Spinal cord (tissue), 10 donors: ENCODE measurements at places on chromosomes 4 and X. TPM values are rescaled to one million over a fixed set of nuclear protein-coding genes. Genes with fewer than 3 reads are reported as not detected.

Gene CYLC1
- polyA plus RNA-seq = not detected

DNA sequence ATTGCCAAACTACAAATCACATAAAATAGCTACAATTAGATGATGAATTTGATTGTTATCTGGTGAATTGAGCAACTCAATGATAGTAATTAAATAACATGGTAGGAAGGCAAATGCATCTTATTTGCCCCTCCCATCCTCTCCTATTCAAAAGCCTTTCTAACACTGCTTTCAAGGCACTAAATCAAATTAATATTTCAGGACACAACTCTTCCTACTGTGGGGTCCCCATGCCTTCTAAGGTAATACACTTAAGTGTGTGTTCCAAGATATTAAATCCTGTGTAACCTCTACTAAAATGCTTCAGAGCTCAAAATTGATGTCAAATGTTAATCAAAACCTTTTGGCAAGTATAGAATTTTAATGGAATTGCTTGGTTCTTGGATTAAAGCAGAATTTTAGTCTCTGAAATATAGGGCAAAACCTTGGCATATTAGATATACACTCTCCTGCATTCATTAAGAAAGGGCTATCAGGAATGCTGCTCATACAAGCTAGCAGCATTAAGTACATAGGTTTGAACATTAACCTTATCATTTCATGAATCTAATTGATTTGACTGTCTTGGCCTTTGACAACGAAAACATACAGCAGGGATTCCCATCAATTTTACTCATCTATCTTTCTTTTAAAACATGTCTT is 371.8 kb upstream of the GALNTL6 start:
- DNase-seq = no peak

DNA sequence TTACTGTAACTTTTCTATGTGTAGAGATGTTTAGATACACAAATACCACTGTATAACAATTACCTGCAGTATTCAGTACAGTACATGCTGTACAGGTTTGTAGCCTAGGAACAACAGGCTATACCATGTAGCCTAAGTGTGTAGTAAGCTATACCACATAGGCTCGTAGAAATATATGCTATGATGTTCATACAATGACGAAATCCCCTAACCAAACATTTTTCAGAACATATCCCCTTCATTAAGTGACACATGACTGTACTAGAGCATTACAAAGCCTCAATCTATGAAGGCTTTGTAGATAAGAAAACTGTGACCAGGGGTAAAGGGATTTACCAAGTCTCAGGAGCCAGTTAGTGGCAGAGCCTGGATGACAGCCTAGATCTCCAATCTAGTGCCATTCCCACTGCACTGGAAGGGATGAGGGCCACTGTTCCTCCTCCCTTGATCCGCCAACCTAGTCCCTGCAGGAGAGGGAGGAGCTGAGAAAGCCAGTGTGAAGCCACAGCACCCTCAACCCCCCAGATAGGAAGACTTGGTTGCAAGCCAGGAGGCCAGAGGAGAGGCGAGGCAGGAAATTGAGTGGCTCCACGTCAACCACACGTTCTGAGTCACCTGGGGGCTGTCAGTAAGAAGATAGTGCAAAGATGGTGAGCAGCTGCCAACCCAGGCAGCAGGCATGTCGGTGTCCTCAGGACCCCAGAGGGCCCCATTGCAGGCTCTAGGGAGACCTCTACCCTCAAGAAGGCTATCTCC is 227.7 kb downstream of the BCOR start:
- no peak for DNase-seq

DNA sequence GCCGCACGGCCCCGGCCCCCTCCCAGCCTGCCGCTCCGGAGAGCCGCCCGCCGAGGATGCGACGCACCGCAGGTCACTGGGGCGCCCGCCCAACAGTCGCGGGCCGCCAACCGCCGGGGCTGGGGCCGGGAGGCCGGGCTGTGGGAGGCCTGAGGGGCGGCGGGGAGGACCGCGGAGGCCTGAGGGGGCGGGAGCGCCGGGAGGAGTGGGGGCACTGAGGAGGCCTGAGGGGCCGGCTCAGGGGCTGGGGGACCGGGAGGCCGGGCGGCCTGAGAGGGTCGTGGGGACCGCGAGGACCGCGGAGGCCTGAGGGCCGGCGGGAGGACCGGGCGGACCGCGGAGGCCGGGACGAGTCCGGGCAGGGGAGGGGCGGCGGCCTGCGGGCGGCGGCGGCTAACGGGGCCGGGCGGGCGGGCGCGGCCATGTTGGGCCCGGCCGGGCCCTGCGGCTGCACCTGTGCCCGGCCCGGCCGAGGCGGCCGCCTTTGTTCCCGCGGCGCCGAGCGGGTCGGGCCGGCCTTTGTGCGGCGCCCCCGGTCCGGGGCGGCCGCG is 353 bp downstream of the NSD2 start:
- no peak for DNase-seq

DNA sequence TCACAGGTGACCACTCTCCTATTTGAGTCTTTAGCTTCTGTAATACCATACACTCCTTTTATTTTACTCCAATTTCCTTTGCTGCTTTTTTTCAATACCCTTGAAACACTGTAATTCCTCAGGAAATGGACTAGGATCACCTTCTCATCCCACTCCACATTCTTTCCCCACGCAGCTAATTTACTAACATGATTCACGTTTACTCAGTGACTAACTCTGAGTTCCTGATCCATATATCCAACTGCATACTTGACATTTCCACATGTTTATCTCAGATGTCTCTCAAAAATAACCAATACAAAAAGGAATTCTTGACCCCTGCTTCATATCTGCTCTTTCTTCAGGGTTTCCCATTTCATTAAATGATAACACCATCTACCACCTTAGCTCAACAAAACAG is 19.9 kb downstream of the RPS6KA6 start:
- DNase-seq = no peak

Gene MAP7D2
- polyA plus RNA-seq = 38.5 TPM

GRCh38 chr4:41175794-41176193 is 38.5 kb downstream of the APBB2 start:
- no peak for DNase-seq

DNA sequence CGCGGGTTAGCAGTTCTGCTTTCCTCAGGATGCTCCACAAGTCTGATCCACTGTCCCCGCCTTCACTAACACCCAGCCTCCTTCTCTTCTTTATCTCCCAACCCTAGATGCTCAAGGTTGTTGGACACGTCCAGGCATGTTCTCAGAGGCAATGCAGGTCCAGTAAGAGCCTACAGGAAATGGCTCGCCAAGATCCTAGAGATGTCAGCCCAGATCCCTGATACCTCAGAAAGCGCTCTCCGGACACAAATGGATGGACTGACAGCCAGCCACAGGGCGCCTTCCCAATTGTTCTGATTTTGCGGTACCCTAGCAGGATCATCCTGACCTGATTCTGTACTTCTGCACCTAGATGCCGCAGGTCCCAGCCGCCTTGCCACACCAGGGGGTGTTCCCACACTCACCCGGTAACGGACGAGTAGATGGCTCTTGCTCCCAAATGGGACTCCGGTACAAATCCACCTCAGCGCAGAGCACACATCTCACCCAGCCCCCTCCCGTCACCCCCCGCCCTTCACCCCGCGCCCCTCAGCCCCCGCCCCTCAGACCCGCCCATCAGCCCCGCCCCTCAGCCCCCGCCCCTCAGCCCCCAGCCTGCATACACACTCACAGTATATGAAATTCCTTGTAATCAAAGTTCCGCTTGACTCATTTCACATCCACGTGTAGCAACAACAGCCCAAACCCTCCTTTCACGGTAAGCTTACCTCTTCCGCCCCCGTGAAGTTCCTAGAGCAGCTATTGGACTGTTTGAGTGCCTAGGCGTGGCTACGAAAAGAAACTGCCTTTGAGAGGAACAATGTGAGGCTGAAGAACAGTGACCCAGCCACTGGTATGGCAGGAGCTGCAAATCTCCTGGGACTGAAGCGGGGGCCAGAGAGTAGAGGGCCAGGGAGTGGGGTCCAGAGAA is at the start of gene EDA2R:
EDA2R (minus strand) TSS at position 488 of the 910 bp plus-strand sequence. CDS start 23,058 bp downstream, outside the sequence.
- no peak for DNase-seq

Gene RBMXL3
- not detected for polyA plus RNA-seq

DNA sequence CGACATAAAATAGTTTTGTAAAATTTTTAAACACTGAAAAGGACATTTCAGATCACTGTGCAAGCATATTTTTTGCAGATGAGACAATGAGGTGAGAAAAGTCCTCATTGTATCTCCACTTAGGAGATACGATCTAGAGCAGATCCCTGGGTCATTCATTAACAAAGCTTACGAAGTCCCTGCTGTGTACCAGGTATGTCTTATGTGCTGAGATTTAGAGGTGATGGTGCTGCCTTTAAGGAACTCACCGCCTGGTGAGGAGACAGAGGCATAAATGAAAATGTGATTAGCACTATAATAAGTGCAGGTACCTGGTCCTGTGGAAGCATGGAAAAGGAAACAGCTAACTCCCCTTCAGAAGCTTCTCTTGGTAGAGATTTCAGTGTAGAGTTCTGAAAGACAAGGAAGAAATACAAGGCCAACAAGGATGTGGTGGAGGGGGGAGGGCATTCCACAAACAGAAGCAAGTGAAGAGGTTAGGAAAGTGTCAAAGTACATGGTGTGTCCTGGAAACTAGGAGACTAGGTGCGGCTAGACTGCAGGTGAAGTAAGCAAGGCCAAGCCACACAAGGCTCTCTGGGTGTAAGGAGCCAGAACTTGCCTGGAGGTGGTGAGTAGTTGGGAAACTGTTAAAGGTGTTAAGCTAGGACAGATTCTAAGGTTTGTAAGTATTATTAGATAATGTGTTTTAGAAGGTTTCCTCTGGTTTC is 1.5 kb upstream of the NDNF start:
- DNase-seq = no peak

Gene RPA4
- polyA plus RNA-seq = not detected

Gene SLC16A2
- polyA plus RNA-seq = 53.3 TPM

- DNase-seq = no peak
Measured at GRCh38 chr4:183438458-183439113, 5.8 kb upstream of the CDKN2AIP start.

DNA sequence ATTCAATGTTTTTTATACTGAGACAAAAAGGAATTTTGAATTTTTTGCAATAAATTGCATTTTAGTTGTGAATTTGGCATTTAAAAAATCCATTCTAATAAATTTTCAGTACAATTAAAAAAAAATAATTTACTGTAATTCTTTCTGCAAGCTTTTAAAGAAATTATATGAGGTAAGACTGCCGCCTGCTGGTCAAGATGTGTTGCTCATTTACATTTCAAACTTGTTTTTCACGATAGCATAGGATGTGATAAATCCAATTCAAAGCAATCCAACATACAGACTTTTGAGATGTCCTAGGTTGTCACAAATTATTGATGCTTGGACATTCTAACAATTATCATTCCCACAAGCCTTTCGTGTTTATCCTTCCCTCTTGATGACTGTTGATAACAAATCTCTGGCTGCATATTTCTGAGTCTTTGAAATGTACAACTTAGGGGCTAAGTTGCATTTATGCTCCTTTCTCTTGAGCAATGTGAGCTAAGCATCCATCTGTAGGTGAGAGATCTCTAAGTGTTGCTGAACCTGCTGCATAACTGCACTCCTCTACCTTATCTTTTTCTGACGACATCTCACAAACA is 21.7 kb upstream of the MFAP3L start:
- peak; percentile 94 for DNase-seq

Gene ALAS2
- 11.0 TPM for polyA plus RNA-seq

GRCh38 chr4:4952273-4952672 is 67.0 kb downstream of the CYTL1 start:
- DNase-seq = no peak

DNA sequence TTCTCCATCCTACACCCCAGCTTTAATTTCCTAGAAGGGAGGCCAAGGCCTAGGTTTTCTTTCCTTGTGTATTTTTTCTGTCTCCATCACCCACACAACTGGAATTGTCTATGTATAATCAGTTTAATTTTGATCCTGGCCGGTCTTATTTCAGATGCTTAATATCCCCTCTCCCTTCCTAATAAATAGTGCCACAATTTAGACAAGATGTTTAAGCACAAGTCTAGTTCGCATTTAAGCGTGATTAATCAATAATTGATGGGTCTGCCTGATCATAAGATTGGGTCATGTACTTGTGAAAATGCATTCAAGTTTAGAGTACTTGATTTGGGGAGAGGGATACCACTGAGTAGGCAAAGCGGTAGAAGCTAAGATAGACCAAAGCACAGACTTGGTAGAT is 2.4 kb downstream of the BMP2K start:
- DNase-seq = no peak

DNA sequence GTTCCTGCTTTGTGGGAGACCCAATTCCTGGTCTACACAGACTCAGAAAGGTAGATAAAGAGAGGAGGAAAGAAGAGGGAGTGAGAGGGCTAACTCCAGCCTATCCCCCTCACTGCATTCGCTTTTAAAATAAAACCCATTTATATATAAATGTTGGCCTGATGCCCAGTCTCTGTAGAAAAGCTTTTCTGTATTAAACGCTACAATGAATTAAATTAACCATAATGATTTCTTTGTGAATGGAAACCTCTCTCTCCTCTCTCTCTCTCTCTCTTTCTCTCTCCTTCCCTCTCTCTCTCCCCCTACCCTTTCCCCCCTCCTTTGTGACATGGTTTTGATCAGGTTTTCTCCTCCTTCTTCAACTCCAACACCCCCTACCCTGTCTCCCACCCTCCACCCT is 34.8 kb downstream of the PJA1 start:
- peak; percentile 65 for DNase-seq

Gene SULT1B1
- polyA plus RNA-seq = 1.2 TPM

Gene RIBC1
- 5.4 TPM for polyA plus RNA-seq

Gene SSX4
- polyA plus RNA-seq = not detected

Gene SATL1
- polyA plus RNA-seq = 1.5 TPM

Gene HPSE
- polyA plus RNA-seq = 6.6 TPM

DNA sequence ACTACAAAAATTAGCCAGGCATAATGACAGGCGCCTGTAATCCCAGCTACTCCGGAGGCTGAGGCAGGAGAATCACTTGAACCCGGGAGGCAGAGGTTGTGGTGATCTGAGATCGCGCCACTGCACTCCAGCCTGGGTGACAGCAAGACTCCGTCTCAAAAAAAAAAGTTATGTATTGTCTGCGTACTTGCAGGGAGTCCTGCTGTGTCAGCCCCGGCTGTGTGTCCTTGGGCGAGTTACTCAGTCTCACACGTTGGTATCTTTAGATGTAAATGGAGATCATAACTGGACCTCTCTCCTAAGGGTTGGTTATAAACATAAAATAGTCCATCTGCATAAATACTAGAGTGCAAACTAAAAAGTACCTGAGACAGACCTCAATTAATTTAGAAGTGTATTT is 22.7 kb upstream of the TBC1D14 start:
- DNase-seq = no peak

- DNase-seq = no peak
Measured at GRCh38 chrX:42943051-42943974, 165.3 kb upstream of the PPP1R2C start.

- DNase-seq = no peak
Measured at GRCh38 chr4:146470604-146471003, 51.1 kb downstream of the SLC10A7 start.

Gene MXRA5
- polyA plus RNA-seq = 10.4 TPM

DNA sequence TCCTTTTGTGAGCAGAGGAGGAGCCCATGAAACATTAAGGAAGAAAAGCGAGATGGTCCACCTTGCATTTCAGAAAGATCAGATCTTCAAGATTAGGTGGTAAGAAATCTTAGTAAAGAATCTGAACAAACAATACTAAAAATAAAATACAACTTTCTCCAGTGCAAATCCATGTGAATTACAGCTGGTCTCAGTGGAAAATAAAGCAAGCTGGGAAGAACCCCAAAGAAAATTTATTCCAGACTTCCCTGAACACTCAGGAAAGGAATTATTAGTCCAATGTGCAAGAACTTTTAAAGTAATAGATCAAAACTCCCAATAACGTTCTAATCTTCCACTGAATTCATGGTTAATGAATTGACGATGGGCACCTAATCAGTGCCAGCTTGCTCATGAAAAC is 37.3 kb upstream of the C1QTNF7 start:
- no peak for DNase-seq

Gene KCND1
- 6.7 TPM for polyA plus RNA-seq
